ENCODE measurements at places on chromosomes 12 and 14.

GRCh38 chr12:69879007-69879960 lies 54.3 kb downstream of the MYRFL start:
- DNase-seq: peak; percentile 87

GRCh38 chr14:50944647-50945413 lies 547 bp upstream of the PYGL start:
- DNase-seq: no peak

GRCh38 chr14:90815822-90816662 lies at the start of gene TTC7B:
Gene TTC7B, minus strand, starts transcription at chr14:90816430. Its CDS starts 135 bp downstream, at chr14:90816295.
- peak; percentile 99 for DNase-seq

GRCh38 chr12:122204167-122205052 lies 901 bp downstream of the B3GNT4 start:
- peak; percentile 41 for DNase-seq

DNA sequence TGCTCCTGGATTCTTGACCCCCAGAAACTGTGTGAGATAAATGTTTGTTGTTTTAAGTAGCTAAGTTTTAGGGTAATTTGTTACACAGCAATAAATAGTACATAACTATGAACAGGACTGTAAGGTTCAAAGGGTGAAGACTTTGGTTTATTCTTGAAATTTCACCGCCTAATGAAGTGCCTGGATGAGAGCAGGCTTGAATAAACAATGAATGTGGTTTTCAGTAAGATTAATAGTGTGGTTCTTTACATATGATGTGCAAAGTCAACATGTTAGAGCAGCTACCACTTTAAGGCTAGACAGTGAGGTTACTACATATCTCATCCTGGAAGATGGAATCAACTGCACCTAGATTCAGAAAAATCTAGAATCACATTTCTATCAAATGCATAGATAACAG lies 145.2 kb upstream of the BTG1 start:
- no peak for DNase-seq

GRCh38 chr14:19823765-19824164 lies 20.2 kb downstream of the OR4N2 start:
- DNase-seq: no peak

DNA sequence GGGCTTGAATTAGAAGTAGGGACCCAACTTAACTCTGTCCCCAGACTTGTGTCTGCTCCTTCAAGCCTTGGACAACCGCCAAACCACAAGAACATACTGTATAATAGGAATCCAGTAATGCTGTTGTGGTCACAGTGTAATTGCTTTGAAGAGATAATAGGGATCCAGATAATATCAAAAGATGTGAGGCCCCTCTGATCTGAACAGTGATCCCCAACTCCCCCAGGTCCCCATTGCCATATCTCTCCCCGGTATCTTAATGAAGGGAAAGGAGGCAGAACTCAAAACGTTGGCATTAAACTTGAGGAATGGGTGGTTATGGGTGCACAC lies 8.5 kb upstream of the PLEKHH1 start:
- no peak for DNase-seq

GRCh38 chr12:126588586-126589249 lies 1523.5 kb downstream of the AACS start:
- no peak for DNase-seq

GRCh38 chr12:90858252-90858651 lies 96.7 kb downstream of the CCER1 start:
- DNase-seq: no peak

DNA sequence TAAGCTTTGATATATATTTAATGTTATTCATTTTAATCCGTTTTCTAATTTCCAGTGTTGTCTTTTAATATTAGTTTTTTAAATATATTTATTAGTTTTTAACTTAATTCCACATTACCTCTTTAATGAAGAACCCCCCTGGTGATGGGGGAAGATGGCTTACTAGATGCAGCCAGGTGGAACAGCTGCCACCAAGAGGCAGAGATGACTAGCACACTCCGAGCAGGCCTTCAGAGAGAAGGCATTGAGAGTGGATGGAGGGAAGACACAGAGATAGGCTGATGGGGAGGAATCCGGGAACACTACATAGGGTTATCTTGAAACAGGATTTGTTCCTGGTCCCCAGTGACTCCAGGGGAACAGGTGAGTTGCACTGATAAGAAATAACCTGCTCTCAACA lies 771.6 kb downstream of the LRFN5 start:
- peak; percentile 9 for DNase-seq

GRCh38 chr12:131941116-131941986 lies 8.4 kb upstream of the EP400 start:
- DNase-seq: no peak

- DNase-seq: no peak
Measured at GRCh38 chr12:58850826-58851225, 69.5 kb downstream of the LRIG3 start.
